ENCODE measurements at places on chromosomes 12 and 14.

- no peak for DNase-seq
These were observed 17.5 kb upstream of the GXYLT1 start for GRCh38 chr12:42162193-42162592.

DNA sequence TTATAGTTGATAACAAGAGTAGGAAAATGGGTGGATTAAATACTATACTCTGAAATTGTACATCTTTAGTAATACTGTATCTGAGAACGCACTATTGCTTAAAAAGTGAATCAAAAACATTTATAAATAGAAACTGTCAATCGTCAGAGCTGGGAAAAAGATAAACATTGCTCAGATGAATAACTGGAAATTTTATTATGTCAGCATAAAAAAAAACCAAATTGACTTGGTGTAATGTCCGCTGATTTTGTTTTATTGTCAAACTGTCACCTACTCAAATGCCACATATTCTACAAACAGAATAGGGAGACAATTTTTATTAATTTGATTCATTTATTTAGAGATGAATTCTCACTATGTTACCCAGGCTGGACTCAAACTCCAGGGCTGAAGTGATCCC, 109.3 kb upstream of the TMTC1 start:
- DNase-seq = no peak

DNA sequence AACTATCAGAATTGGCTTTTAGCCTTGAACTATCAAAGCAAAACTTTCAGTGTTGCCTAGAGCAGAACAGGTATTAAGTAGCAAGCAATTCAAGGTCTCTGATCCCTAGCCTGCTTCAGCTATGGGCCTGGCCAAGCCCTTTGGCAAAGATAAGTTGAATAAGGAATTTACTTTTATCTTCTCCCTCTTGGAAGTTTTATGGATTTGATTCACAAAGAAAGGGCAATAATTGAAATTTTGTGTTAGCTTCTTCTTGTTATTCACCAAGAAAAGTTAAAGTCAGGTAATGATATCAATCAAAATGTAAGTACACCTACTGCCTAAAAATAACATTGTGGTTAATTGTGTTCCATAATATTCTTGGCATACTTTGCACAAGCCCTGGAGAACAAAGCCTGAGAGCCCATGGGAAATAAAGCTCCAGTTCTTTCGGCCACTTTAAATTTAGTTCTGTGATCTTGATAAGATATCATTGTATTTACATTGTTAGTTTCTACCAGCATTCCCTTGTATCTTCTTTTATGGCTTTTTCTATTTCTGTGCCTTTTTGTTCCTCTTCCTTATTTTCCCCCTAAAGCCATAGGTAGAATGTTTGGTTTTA, 158.0 kb downstream of the RAD51B start:
- no peak for DNase-seq

- no peak for DNase-seq
These were observed 80.7 kb downstream of the PRMT8 start for GRCh38 chr12:3571724-3572123.

- DNase-seq = no peak
These were observed 32.0 kb downstream of the CDK17 start for GRCh38 chr12:96368233-96368632.

- no peak for DNase-seq
These were observed 79.1 kb upstream of the ATP2B1 start for GRCh38 chr12:89787763-89788162.

DNA sequence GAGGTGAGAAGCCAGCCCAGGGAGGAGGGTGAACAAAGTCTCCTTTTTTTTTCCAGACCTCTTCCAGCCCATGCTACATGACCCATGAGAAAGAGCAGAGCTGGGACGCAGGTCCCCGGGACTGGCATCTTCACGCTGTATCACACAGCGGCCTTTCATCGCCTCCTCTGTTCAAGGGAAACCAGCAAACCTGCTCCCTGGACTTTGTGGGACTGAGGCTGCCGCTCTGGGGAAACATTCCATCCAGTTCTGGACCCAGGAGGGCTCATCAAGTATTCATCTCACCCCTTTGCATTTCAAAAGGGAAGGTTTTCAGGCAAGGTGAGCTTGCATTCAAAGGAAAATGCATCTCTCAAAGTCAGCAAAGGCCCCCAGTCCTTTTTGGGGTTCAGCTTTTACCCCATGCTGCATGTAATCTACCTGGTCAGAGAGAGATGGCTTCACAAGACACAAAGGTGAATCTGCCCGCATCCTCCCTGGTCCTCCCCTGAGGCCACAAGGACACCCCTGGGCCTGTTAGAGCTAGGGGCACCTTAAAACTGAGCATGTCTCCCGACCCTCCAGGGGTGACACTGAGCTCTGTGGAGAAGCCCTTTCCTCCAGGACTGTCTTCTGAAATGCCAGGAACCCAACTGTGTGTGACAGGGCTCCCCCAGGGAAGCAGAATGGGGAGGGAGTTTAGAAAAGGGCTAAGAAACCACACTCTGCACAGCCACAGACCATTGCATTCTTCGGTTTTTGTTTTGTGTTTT, 21.2 kb upstream of the MEG3 start:
- no peak for DNase-seq

- no peak for DNase-seq
These were observed 377.8 kb upstream of the SFSWAP start for GRCh38 chr12:131333136-131333535.

DNA sequence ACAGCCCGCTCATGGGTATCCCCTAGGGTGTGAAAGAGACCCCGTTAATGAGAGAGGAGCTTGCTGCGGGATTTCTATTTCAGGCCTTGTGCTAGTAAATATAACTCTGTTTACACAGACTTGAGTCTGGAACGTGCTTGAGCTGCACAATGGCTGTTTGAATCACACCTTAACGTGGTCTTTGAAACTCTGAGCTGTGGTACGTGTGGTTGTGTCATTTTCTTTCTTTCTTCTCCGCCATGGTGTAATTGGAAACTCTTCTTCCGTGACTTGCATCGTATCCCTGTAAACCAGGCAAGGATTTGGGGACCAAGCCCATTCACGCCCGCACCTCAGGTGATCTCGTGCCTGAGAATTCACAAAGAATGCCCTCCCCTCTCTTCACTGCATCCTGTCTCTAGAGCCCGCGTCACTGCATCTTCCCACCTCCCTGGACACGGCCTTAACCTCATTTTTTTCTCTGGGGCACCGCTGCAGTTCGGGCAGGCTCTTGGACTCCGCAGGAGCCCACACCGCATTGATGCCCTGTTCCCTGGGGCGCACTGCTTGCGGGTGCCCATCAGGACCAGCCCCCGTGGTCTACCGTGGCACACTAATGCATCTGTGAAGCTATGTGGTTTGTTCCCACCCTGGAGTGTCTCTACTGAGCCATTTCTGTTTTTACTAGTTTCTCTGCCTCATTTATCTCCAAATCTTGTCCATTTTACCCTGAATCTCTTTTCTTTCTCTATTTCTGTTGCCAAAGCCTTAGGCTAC, 78.4 kb upstream of the PARP11 start:
- no peak for DNase-seq

DNA sequence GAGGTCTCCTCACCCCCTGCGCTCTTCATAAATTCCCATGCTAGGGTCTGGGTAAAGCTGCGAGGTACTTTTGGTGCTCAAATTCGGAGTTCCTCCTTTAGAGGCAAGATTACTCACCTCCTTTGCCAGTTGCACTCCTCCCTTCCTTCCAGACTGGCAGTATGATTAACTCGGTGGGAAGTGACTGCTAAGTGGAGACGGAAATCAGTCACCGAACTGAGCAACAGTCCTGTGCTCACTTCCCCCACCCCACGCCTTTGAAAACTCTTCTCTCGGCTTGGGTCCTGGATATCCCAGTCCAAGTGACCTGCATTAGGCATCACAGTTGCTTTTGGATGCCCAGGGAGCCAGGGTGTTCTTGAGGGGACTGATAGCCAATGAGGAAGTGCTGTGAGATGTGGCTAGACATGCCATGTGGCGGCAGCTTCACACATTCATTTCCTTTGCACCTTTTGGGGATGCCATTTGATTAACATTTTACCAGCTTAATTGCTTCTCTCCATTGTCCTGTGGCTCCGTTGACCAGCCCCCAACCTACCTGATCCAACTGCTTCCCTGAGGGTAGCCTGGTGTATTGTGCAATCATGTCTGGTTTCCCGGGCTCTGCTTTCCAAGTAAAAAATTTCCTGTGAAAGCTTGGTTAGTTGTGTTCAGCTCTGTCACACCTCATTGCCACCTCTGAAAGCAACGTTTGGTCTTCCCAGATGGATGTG, 840 bp downstream of the PNP start:
- peak; percentile 40 for DNase-seq

DNA sequence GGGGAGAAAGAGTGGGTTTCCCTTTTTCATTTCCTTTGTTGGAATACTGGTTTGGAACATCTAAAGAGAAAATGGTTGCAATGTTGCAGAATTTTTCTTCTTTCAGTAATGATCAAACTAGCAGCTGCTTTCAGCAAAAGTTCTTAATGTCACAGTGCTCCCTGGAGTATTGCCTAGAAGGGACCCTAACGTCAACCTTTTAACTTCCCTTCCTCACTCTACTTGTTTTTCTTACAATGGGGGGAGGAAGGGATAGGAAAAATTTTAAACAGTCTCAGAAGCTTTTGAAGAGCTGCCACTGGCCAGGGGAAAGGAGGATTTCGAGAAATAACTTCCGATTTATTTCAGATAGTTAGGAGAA, 521.8 kb downstream of the MED13L start:
- no peak for DNase-seq

- DNase-seq = no peak
These were observed 19.5 kb upstream of the HAL start for GRCh38 chr12:96015672-96016071.

Data from activated naive CD8-positive, alpha-beta T cell treated with anti-CD3 and anti-CD28 coated beads, Interleukin-2, amount 50 U/mL, for 16 hours (primary cell).